ENCODE measurements at places on chromosomes 3 and 15.

GRCh38 chr15:78977091-78977571 lies 32.3 kb upstream of the CTSH start:
- DNase-seq = no peak

DNA sequence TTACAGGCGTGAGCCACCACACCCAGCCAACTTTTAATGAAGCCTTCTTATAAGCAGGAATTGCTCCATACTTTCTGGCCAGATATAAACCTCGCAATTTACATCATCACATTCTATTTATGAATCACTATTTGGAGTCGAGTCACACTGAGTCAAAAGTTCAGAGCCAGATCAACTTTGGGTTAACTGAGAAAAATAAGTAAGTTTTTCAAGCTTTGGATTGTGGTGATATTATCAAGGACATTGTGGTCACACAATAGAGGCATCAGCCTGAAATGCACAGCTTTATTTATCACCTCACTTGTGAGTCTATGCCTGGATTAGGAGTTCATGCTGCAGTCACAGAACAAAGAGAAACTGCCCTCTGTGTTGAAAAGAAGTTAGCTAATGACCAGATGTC lies 1163.5 kb downstream of the ROBO1 start:
- DNase-seq = no peak

DNA sequence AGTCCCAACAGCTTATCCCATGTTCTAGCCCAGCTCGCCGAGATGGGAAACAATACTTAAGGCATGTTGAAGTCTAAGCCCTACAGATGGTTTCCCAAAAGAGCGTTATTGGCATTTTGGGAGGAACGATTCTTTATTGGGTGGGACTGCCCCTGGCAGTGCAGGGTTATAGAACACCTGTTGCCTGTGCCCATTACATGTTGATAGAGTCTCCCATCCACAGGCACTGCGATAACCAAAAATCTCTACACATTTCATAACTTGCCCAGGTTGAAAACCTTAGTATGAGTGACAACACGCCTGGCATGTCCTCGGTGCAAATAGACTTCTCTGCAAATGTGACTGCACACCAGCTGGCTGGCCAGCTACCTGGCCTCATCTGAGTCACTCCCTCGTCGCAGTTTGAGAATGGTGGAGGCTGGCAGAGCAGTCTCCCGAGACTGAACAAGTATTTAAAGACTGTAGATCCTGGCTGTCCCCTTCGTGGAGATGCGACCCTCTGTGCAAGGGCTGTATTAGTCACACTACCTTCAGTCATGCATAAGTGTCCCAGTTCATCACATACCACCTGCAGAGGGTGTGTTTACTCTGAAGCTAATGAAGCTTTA lies 18.7 kb downstream of the ZNF80 start:
- no peak for DNase-seq

DNA sequence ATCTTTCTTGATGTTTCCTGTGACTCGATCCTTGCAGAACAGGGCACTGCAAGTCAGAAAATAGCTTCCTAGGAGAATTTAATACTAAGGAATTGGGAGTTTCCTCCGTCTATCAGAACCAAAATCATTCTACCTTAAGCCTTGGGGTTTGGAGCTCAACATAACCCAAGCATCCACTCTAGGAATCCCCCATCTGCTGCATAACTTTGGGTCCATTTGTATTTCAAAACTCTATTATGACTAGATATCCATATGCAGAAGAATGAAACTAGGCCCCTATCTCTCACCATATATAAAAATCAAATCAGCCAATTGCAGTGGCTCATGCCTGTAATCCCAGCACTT lies 61.7 kb upstream of the AKAP13 start:
- no peak for DNase-seq

GRCh38 chr15:48063411-48063985 lies 57.3 kb upstream of the SLC24A5 start:
- no peak for DNase-seq

GRCh38 chr3:159775372-159775961 lies 213.2 kb upstream of the IL12A start:
- no peak for DNase-seq

Measured in CD4-positive, alpha-beta T cell treated with Interleukin-4 for 1 hour (primary cell).